ENCODE measurements at places on chromosomes 4 and X.
A peak's percentile ranks its signal among the peaks of the same experiment; 100 is the strongest.

GRCh38 chr4:122152711-122153226 lies 638 bp downstream of the BLTP1 start:
- peak; percentile 13 for DNase-seq

DNA sequence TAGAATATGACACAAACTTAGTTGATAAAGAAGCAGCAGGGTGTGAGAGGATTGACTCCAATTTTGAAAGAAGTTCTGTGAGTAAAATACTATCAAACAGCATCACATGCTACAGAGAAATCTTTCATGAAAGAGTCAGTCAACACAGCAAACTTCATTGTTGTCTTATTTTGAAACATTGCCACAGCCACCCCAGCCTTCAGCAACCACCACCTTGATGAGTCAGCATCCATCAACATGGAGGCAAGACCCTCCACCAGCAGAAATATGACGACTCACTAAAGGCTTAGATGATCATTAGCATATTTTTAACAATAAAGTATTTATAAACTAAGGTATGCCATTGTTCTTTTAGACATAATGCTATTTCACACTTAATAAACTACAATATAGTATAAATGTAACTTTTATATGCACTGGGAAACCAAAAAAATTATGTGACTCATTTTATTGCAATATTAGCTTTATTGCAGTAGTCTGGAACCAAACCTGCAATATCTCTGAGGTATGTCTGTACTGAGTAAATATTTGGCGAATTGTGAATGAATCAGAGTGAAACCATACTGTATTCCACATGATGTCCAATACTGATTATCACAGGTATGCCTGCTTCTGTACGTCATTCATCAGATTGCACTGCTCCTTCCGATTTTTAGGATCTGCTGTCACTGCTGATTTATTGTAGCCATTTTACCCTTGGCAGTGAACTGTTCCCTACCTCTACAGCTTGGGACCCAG lies 11.6 kb downstream of the FRMPD4 start:
- DNase-seq = no peak

DNA sequence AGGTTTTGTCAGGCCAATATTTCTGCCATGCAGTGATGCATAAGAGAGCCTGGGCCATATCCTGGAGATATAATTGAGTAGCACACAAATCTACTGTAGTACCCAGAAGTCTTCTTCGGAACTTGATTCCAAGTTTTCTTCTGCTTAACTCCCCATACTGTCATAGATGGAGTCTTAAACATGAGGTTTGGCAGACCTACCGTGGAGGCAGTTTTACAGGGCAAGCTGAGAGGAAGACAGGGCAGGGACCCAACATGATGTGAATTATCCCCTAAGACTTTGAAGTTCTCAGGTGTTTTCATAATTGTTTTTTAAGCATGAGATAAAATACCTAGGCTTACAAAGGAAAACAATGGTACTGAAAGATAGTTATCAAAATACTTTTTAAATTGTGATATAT lies 18.2 kb downstream of the NHSL2 start:
- DNase-seq = no peak

DNA sequence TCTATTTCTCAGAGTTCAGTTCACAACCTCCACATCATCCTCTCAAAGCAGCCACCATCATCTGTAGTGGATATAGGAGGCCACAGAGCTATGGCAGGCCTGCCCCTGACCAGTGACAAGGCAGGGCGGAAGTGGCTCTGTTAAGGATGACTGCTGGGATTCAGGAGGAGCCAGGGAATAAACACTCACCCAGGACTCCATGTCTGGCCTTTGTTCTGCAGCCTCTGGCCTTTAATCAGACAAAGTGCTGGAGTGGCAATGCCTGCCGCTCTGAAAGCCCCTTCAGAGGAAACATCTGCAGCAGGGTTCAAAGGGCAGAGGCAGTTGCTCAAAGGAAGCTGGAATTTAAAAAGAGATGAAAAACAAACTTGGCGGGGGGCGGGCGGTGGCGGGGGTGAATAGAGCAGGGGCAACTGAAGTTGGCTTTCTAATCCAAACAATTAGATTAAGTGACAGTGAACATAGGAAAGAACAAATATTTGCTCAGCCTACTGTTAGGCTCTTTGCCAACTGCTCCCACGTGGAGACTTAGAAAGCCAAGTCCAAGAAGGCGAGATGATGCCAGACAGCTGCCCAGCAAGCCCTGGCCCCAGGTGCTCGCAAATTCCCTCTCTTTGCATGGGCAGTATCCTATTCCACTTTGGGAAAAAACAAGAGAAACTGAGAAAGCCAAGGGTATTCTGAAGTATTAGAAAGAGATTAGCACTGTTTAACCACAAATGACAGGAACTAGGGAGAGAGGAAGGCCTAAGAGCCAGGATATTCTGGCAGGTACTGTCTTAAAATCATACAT lies 5.5 kb downstream of the MPP1 start:
- DNase-seq = no peak

DNA sequence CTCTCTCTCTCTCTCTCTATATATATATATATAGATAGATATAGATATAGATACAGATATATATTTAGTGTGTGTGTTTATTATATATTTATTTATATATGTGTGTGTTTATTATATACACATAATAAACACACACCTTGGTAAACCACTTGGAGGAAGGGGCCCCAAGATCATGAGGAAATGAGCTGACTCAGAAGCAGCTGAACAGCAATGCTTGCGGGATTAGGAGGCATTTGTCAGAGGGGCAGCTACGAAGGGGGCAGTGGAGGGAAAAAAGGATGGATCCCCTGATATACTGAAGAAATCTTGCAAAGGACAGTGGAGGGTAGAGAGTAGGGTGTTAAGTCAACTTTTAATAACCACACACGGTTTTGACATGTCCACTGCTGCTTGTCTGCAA lies 120.0 kb upstream of the SORBS2 start:
- no peak for DNase-seq

GRCh38 chrX:27917713-27918500 lies 63.3 kb downstream of the DCAF8L1 start:
- DNase-seq = no peak

DNA sequence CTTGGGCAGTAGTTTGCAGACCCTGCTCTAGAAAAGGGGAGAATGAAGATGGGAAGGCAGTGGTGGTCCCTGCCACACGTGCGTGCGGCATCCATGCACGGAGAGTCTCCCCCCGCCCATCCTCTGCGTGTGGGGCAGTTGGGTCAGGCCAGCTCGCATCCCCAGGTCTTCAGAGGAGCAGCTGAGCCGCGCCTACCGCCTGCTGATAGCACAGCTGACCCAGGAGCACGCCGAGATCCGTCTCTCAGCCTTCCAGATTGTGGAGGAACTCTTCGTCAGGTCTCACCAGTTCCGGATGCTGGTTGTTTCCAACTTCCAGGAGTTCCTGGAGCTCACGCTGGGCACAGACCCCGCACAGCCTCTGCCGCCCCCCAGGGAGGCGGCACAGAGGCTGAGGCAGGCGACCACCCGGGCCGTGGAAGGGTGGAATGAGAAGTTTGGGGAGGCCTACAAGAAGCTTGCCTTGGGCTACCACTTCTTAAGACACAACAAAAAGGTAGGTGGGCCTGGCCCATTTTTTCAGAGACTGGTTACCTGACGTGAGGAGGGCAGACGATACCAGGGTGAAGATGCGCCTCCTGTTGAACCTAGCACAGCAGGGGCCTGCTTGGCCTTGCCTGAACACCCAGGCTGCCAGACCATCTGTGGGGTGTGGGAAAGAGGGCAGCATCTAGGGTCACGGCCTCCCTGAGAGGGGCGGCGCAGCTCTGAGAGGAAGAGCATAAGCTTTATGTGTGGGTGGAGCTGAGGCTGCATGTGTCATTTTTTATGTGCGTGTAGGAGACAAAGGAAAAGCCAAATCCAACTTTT lies 2.6 kb downstream of the UVSSA start:
- no peak for DNase-seq

GRCh38 chrX:57915680-57916079 lies 5.4 kb upstream of the ZXDA start:
- DNase-seq = no peak

DNA sequence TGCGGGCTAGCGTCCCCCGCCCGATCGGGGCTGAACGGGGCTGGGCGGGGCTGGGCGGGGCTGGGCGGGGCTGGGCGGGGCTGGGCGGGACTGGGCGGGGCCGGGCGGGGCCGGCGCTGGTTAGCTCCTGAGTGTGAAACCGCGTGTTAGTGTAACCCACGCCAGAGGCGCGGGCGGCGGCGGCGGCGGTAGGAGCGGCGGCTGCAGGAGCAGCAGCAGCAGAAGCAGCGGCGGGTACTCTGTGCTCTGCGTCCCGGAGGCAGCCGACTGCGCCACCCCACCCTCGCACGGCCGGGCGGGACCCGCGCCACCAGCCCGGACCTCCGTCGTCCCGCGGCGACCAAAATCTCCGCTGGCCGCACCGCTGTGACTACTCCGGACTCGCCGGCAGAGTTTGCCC lies 128.1 kb downstream of the LAS1L start:
- DNase-seq = no peak

GRCh38 chrX:154729439-154729838 lies 21.4 kb downstream of the GAB3 start:
- no peak for DNase-seq

DNA sequence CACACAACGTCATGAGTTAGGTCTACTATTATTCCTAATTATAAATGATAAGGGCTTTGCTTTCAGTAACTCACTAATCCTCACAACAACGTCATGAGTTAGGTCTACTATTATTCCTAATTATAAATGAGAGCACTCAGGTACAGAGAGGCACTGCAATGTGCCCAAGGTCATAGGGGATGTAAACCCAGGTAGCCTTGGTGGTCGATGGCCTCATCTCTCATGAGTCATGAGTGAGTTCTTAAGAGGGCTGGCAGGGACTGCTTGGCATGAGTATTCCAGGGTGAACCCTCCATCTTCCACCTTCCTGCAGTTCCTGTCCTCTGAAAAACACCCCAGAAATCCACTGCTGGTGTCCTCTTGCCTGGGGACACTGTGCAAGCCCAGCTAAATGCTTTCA lies 317.1 kb downstream of the STK32B start:
- DNase-seq = no peak

DNA sequence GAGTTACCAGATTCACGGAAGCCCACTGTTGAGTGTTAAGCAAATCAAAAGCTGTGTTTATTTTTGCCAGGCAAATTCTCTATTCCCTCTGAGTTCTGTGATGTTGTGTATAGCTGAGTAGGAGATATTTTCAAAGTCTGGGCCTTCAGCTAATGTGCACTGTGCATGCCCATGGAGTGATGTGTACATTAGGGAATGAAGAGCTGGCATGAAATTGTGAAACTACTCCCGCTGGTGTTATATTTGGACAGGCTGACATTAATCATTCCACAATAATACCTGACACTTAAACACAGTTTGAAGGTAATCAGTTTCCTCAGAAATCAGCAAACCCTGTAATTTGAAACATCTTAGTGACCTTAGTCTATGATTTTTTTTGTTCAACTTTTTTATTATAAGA lies 88.1 kb upstream of the MBNL3 start:
- no peak for DNase-seq

- DNase-seq = no peak
Measured at GRCh38 chr4:112664611-112665010, 27.7 kb downstream of the LARP7 start.

DNA sequence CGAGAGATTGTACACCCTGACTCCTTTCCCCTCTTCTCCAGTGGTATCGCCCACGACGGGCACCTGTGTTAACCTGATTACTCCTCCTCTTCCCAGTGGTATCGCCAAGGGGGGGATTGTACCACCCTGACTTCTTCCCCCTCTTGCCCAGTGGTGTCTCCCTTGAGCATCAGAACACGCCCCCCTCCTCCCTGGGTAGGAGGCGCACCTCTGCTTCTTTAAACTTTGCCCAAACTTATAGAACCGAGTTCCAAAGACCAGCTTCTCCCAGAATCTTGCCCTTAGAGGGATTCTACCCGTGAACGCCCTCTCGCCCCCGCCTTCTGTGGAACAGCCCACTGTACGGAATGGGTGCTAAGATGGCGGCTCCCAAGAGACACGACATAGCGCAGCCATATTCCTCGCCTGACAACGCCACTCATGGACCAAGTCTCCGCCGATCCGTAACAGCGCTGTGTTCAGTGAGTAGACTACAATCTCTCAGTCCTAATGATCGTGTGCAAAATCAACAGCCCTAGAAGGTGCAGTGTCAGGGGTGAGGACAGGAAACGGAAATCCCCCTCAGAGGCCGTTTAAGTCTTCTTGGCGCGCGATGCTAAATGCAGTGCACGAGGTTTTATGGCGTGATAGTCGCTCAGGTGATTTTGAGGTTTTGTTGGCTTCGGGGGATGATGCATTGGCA lies 4.2 kb upstream of the ZNF157 start:
- DNase-seq = peak; percentile 53

Data from T-helper 17 cell (primary cell).